Fibroblast of pulmonary artery (primary cell): ENCODE measurements at places on chromosomes 2 and 18.

DNA sequence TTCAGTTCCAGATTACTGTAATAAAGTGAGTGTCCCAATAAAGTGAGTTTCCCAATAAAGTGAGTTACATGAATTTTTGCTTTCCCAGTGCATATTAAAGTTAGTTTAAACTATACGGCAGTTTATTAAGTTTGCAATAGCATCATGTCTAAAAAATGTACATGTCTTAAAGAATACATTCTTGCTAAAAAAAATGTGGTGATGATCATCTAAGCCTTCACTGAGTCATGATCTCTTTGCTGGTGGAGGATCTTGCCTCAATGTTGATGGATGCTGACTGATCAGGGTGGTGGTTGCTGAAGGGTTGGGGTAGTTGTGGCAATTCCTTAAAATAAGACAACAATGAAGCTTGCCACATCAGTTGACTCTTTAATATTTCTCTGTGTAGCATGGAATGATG, 664.2 kb downstream of the TDRD15 start:
- DNase-seq, result no peak

DNA sequence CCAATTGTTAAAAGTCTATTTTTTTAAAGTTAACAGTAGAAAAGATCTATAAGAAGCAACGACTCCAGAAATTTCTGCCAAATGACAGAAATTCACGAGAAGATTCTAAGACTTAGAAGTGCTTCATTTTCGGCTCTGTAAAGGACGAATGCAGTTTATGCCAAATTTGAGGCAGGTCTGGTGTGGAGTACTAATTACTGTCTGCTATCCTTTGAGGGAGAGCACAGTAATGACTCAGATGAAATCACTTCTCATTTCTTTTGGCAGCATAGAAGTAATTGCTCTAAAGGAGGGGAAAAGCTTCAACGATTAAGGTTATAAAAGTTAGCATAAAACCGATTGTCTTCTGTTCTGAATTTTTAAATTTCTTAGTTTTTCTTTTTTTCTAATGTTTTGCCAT, 11.4 kb downstream of the G6PC2 start:
- DNase-seq, result no peak

DNA sequence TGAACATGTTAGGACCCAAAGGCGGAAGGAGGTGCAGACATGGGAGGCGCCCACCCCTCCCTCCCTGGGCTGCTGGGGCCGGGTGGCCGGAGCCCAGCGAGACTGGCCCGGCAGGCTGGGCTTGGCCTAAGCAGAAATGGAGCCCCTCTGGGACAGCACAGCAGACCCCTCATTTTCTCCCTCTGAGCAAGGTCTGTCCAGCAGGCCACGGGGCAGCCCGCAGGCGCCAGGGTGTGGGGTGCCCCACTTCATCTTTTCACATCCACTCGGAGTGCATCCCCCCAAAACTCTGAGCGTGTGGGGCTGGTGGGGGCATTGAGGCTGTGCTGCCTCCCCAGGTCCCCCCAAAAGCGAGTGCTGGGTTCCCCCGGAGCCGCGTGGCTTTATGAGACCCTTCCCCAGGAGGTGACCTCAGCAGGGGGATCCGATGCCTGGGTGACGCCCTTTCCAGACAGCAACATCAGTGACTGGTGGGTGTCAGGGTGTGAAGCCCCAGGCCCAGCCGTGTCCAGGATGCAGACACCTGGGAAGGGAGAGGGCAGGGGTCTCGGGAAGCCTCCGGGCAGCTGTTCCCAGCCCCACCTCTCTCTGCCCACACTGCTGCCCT, 36.7 kb upstream of the GPC1 start:
- no peak for DNase-seq

GRCh38 chr2:24558781-24559472, 67.9 kb downstream of the NCOA1 start:
- no peak for DNase-seq

DNA sequence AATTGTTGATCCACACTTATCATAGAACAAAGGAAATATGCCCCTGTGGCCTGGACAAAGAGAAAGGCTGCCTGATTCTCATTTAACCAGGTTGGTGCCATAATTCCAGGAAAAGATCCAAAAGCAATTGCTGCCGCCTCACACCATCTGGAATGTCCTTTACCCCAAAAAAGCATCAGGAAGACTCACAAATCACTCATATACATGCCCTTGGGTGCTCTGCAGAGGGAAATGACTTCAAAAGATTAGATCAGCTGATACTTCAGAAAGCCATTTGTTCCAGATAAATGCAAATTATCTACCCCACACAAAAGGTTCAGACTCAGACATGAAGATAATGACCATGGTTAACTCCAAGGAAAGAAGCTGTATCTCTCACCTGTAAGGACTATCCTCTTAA, 285.8 kb downstream of the C1D start:
- no peak for DNase-seq
